ENCODE measurements at places on chromosomes 11 and 22.
A peak's percentile ranks its signal among the peaks of the same experiment; 100 is the strongest.

- no peak for DNase-seq
Measured at GRCh38 chr22:46661221-46661851, 41.1 kb downstream of the GRAMD4 start.

- no peak for DNase-seq
Measured at GRCh38 chr11:114318361-114318760, 22.2 kb downstream of the NNMT start.

- no peak for DNase-seq
Measured at GRCh38 chr22:30984317-30984716, 15.3 kb downstream of the TUG1 start.

GRCh38 chr11:58688789-58689503 lies 42.8 kb downstream of the GLYAT start:
- peak; percentile 48 for DNase-seq

GRCh38 chr11:103619480-103619879 lies 417.0 kb upstream of the DDI1 start:
- DNase-seq: no peak
